ENCODE measurements at places on chromosomes 13 and 19. TPM values are rescaled to one million over a fixed set of nuclear protein-coding genes. Genes with fewer than 3 reads are reported as not detected.

ZNF579 gene
- 4.5 TPM for total RNA-seq

LGALS7B gene
- total RNA-seq: not detected

ZNF382 gene
- total RNA-seq: 1.1 TPM

PVR gene
- total RNA-seq: 29.6 TPM

GRCh38 chr13:31196992-31197391, 2.8 kb upstream of the B3GLCT start:
- no peak for DNase-seq

DNA sequence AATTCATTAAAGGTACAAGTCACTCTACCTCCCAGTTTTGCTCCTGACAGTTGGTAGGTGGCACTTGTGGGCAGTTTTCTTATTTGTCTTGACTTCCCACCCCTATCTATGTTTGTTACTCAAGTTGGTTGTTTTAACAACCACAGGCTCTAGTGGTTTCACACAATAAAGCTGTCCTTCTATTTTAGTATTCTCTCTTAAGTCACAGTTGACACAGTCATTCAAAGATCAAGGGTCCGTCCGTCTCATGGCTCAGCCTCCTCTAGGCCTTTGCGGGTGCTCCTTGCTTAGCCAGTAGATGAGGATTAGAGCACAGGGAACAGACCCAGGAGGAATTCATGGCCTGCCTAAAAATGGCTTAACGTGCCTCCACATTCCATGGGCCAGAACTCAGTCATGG, 573.7 kb downstream of the IRS2 start:
- no peak for DNase-seq

DNA sequence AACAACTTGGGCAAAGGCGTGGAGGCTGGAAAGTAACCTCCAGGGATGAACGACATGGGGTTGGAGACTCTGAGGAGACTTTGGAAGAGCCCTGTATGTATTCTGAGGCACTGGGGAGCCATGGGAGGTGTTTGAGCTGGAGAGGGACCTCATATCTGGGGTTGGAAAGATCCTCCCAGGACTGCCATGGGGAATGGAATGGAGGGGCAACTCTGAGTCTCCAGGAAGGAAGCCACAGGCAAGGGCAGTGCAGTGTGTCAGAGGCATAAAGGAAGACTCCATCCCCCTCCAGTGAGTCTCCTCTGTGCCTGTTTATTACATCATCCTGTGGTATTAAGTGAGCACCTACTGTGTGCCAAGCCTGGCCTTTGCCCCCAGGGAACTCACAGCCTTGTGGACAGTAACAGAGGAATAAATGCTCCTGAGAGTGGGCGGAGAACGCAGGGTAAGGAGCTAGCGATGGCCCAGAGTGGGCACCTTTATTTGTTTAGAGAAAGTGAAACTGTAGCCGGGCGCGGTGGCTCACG, 7.7 kb downstream of the PEAK3 start:
- no peak for DNase-seq

GRCh38 chr19:1089891-1090290, 5.3 kb downstream of the POLR2E start:
- no peak for DNase-seq

DNA sequence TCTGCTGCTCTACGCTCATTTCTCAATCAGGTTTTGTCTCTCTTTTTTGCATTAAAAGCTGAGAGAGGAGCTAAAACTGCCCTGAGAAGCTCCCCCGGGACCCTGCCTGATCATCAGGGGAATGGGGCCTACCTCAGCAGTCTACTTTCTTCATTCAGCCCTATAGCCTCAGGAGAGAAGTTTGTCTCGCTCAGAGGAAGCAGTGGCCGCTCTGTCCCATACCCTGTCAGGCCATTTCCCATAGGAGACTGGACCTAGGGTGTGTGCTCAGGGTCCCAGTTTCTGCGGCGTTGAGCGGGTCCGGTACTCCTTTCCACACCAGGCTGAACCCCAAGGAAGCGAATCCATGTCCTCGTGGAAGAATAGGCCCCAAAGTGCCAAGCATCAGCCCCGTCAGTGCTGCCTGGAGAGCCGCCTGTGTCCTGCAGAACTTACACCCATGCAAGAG, 21.7 kb downstream of the UBE2L5 start:
- no peak for DNase-seq

DNA sequence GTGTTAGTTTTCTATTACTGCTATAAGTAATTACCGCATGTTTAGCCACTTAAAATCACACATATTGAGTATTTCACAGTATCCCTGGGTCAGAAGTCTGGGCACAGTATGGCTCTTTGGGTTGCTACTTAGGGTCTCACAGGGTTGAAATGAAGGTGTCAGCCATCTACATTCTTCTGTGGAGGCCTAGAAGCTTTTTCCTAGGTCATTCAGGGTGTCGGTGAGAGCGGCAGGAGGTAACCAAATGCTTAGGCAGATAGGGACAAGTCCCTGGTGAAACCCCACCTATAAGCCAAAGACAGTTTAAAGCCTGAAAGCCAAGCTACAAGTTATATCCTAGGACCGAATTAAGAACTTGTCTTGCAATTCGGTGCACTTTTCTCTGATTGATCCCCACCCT, 856.7 kb downstream of the PCDH17 start:
- no peak for DNase-seq

GRCh38 chr13:97885641-97886040, 67.8 kb upstream of the IPO5 start:
- no peak for DNase-seq

DNA sequence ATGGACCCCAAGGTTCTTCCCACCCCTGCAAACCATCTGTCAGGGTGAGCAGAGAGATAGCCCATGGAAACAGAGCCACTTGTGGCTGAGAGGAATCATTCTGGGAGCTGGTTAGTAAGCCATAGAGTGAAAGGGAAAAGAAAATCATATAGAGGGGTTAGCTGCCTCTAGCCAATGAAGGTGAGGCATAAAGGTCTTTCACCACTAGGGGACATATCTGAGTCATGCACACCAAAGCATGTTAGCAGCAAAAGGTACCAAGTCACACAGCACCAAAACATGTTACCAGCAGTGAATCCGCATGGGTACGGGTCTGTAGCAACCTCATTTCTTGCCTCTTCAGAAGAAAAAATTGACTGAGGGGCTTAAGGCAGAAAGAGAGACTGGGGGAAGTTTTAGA, 76.7 kb upstream of the ZNF43 start:
- DNase-seq: no peak

- no peak for DNase-seq
Observed at GRCh38 chr19:13920940-13921747, 15.1 kb downstream of the CC2D1A start.

GRCh38 chr19:44607049-44607448, 6.3 kb upstream of the IGSF23 start:
- DNase-seq: no peak

GRCh38 chr19:56295531-56296455, 18.8 kb downstream of the ZSCAN5A start:
- DNase-seq: no peak

- no peak for DNase-seq
Observed at GRCh38 chr13:113166681-113167080, 8.2 kb downstream of the PROZ start.

DNA sequence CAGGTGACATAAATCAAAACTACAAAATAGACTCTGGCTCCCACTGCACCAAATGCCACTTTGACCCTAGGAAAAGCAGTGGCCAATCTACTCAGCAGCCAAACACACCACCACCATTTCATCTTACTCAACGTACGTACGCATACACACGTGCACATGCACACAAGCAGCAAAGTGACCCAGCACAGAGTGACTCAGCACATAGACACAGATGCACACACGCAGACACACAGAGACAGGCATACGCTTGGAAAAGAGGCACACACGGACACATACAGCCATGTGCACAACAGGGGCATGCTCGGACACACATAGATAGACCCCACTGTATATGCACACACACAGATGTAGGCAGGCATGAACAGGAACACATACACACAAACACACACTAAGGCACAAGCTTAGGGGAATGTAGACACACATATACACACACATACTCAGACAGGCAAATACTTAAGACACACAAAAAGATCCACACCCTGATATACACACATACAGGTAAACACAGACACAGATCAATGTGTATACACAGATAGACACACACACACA, 37.3 kb downstream of the PEPD start:
- no peak for DNase-seq

DNA sequence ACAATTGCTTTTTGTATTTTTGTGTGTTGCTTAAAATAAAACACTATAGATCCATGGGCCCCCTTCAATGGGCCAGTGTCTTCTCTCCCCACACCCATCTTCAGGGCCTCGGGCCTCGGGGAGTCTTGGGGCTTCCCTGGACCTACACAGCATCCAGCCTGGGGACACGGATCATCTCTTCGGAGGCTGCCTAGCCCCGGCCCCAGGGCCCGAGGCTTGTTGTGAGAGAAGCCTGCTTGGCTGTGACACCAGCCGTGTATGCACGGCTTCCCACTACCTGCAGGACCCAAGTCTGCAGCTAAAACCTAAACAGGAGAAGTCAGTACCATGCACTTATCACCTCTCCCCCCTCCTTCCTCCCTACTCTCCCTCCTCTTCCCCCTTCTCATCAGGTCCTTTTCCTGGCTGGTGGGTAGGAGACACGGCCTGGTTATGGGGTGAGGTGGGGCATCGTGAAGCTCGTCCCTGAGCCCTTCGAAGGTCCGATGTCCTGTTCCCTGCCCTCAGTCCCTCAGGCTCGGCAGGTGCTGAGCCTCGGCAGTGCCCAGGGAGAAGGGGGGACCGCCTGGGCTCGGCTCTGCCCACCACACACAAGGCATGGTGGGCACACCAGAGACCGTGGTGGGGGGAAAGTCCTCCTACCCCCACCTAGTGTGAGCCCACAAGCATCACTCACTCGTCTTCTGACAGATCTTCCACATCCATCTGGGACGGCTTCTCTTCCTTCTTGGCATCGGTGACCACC, 9.5 kb downstream of the C13orf46 start:
- no peak for DNase-seq

DNA sequence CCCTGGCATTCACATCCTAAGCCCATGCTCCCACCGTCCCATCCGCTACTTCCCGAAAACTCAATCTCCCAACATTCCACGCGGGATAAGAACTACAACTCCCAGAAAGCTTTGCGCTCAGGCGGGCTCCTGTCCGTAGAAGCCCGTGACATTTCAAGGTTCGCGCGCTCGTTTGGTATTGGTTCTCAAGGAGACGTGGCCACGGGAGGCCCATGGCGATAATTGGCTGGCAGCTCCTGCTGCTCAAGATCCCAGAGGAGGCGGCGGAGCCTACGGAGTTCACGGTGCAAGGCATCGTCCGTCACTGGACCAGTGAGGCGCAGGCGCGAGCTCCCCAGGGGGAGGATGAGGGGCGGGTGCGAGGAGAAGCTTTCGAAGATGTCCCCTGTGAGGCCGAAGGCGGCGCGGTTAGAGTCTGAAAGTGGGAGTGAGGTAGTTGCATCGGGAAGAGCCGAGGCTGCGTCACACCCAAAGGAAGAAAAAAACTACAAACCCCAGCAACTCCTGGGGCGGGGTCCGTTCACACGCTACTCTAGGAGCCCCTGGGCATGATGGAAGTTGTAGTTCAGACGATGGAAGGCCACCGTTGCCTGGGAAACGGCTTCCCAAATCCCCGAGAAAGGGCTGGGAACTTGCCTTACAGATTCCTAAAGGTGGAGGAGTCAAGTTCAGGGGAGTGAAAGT, 1.2 kb upstream of the MAMSTR start:
- peak; percentile 96 for DNase-seq

DNA sequence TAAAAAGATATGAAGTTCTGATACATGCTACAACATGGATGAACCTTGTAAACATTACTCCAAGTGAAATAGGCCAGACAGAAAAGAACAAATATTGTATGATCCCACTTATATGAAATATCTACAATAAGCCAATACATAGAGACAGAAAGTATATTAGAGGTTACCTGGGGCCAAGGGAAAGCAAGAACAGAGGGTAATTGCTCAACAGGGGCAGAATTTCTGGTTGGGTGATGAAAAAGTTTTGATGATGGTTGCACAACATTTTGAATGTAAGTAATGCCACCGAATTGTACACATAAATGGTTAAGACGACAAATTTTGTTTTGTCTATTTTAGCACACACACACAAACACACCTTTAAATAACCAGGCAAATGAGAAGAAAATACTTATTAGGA, 268.4 kb downstream of the FOXO1 start:
- no peak for DNase-seq

GRCh38 chr13:42654722-42655121, 80.8 kb downstream of the TNFSF11 start:
- no peak for DNase-seq

- peak; percentile 88 for DNase-seq
Observed at GRCh38 chr13:33611121-33611805, 206.7 kb upstream of the RFC3 start.

DNA sequence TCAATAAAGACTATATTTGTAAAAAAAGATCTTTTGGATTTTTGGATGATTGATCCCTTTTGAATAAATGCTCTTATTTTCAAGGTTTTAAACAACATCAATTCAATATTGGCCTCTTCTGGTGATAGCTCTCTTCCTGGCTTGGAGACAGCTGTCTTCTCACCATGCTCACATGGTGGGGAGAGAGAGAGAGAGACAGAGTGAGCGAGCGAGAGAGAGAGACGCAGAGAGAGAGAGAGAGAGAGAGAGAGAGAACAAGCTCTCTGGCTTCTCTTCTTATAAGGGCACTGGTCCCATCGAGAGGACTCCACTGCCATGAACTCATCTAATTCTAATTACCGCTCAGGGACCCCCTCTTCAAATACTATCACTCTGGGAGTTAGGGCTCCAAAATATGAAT, 32.1 kb upstream of the FARP1 start:
- no peak for DNase-seq

Measured in left lobe of liver (tissue), 2 donors.